Calu3 (cell line): ENCODE measurements at places on chromosomes 16 and 17.

- DNase-seq, result peak; percentile 85
These were observed 23.8 kb downstream of the SNX11 start for GRCh38 chr17:48131216-48131824.

DNA sequence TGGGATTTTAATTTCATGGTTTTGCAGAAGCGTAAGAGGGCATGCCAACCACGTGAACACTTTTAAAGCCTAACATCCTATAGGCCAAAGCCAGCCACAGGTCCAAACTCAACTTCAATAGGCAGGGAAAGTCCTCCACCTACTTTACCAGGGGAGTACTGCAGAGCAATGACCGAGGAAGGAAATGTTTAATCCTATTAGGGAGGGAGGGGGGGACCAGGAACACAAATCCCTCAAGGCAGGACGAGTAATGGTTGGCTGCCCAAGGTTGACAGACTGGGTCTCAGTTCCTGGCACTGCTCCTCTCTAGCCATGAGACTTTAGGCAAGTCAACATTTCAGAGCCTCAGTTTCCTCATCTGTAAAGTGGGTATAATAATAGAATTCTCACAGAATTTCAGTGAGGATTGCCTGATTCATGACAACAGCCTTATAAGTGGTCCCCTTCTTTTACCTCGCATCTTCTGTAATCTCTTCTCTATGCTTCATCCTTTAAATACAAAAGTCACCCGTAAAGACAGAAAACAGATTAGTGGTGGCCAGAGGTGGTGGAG lies 315.8 kb downstream of the HAPSTR1 start:
- no peak for DNase-seq

- DNase-seq, result no peak
These were observed 211.0 kb upstream of the MAF start for GRCh38 chr16:79811541-79811940.

DNA sequence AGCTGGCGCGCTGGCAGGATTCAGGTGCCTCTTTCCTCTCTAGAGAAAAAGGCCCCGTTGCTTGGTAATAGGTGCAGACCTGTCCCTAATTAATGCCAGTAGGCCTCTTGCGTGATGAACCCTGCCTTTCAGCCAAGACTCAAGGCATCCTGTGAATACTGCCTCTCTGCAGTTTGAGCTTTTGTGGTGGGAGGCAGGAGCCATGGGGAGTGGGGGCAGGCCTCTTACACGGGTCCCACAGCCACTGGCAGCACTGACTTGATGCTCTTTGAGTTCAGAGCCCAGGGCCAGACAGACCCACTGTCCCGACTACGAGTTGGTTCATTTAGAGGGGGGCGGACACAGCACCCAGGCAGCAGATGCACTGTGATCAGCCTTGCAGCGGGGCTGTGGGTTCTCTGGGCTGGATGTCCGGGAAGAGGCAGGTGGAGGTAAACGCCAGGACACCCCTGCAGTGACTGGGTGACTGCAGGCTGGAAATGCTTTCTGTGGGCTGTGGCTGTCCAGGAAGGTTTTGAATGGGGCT lies 237.0 kb downstream of the SEC14L1 start:
- DNase-seq, result no peak

GRCh38 chr16:60413969-60414368 lies 1622.3 kb downstream of the CDH8 start:
- DNase-seq, result no peak

DNA sequence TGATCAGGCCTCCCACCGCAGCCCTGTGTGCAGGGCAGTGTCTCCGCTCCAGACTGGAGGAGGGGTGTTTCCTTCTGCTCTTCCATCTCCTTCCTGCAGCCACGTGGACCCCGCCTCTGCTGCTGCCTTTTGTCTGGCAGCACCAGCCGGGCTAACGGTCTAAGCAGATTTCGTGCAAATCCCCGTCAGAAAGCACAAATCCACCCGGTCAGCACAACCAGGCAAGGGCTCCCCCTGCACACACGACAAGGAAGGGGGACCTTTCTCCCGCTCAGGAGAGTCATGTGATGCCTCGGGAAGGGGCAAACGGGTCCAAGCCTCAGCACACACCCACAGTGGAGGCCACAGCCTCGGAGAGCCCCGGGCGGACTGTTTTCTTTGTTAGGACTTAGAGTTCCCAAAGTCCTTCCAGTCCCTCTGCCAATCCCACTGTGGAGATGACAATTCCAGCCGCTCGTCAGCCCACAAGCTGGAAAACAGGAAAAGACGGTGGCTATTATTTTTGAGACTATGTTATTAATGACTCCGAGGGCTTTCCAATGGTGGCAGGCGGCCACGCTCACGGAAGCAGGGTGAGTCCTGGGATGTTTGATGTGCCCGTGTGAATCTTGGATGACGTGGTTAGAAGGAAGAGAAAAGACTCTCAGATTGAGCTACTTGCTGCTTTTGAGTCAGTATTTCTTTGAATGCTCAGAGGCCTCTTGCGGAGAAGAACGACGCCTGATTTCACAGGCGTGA lies 22.5 kb upstream of the MEAK7 start:
- DNase-seq, result no peak

- DNase-seq, result no peak
These were observed 373.4 kb downstream of the CNTNAP4 start for GRCh38 chr16:76650582-76650981.

GRCh38 chr17:71063127-71063526 lies 893.8 kb downstream of the KCNJ2 start:
- DNase-seq, result no peak

DNA sequence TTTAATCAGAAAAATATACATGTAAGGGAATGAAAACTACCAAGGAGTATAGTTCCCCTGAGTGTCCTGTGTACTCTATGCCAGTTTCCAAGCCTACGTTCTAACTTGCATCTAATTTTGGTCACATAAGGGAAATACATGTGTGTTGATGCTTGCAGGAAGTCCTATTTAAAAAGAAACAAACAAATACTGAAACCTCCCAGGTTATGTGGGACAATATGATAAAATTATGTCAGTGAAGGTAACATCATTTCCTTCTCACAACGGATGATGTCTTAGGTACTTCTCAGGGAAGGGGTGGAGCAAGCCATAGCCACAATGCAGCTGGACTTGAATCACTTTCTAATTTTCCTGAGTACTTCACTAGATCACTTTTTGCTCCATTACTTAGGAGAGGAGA lies 115.9 kb downstream of the ZFHX3 start:
- DNase-seq, result no peak

GRCh38 chr17:164303-165235 lies 16.9 kb downstream of the DOC2B start:
- peak; percentile 42 for DNase-seq

DNA sequence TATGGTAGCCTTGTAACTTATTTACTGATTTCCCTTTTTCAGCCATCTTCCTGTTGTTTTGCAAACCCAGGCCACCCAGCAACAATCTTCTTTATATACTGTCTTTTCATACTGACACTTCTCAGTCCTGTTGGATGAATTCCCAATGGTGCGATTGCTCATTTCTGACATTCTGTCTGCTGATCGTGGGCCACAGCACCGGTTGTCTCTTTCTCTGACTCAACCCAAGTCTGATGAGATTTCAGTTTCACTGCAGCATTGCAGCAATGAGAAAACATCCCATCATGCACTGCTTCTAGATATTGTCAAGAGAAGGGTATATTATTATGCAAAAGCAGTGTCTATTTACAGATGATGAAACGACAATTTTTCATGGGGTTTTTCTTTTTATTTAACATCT lies 349.2 kb upstream of the HSBP1 start:
- DNase-seq, result no peak

- peak; percentile 79 for DNase-seq
These were observed 66.0 kb upstream of the ZNF423 start for GRCh38 chr16:49921791-49922456.

- DNase-seq, result peak; percentile 98
These were observed at the start of gene DCXR for GRCh38 chr17:82037092-82037888. Gene DCXR, minus strand, starts transcription at chr17:82037697. Its CDS starts 15 bp downstream, at chr17:82037682.

DNA sequence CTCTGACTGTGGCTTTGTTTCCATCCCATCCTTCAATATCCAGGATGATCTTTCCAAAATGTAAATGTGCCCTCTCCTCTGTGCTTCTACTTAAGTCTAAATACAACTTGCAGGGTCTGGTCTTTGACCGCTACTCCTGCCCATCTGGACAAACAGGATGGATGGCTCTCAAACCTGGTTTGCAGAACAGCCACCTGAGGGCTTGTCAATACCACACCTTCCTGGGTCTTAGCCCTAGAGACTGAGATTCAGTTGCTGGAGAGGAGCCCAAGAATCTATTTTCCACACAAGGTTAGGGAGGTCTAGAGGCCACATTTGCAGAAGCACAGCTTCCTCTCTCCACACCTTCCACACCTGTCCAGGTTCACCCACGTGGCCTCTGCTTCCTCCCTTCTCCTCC lies 1.9 kb upstream of the GRB7 start:
- DNase-seq, result peak; percentile 100

DNA sequence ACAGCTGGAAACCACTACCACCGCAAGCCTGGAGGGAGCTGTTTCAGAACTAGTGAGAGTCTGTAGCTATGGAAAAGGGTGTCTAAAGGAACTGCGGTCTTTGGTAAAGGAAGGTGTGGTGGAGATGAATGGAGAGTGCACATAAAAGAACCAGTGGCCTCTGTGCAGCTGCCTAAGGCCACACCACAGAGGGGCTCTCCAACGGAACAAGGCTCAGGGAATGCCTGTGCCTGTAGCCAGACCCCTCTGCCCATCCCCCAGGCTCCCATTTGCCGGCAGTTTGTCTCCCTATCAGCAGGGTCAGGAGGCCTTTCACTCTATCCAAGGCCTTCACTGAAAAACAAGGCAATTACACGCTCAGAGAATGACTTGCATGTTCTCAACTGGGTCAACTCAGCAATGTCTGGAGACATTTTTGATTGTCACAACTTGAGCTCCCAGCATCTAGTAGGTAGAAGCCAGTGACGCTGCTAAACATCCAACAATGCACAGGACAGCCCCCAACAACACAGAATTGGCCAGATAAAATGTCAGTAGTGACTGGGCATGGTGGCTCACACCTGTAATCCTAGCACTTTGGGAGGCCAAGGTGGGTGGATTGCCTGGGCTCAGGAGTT lies 3.3 kb upstream of the FDXR start:
- DNase-seq, result no peak

- DNase-seq, result no peak
These were observed 18.5 kb upstream of the APRT start for GRCh38 chr16:88830258-88830657.

- DNase-seq, result peak; percentile 89
These were observed 5.4 kb upstream of the ZNF213 start for GRCh38 chr16:3129137-3130131.

DNA sequence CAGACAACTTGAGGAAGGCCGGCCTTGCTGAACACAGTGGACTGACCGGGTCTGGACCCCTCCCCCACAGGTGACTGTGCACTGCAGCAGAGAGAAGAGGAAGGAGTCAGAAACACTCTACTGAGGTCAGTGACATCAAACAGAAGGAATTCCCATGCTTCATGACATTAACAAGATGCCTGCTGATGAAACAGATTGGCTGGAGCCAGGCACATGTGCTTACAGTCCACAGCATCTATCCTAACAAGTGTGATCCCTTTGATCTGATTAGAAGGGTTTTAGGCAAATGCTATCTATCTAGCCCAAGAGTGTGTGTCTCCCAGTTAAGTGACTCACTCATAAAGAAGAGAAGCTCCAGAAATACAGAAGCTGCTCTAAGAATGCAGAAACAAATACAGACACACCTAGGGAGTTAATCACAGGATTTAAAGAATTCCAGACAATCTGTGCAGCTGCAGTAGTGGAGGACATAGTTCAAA lies 90.2 kb downstream of the SYCE1L start:
- peak; percentile 55 for DNase-seq

- no peak for DNase-seq
These were observed 12.5 kb downstream of the KIF18B start for GRCh38 chr17:44935116-44935515.

DNA sequence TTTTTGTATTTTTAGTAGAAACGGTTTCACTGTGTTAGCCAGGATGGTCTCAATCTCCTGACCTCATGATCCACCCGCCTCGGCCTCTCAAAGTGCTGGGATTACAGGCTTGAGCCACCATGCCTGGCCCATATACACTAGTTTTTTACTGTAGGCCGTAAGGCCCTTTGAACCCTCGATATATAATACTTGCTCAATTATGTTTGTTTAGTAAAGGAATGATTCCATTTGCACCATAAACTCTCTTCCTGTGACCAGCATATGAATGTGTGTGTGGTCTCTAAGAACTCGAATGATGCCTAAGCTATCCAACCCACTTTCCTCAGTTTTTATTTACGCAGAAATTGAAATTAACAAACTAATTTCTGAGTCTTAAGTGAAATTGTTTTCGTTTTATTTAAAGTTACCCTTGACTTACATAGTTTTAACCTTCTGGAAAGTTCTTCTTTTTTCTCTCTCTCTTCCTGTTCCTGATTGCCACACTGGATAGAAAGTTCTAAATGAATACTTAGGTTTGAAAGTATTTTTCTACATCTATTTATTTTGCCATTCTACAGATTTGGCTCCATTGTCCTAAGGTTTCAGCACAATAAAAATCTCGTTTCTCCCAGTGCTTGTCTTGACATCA lies 37.9 kb downstream of the PIGL start:
- no peak for DNase-seq

GRCh38 chr16:23505671-23506605 lies 4.4 kb downstream of the GGA2 start:
- DNase-seq, result no peak

GRCh38 chr16:13171313-13171712 lies 269.9 kb downstream of the SHISA9 start:
- DNase-seq, result no peak

- DNase-seq, result no peak
These were observed 10.8 kb upstream of the HSBP1 start for GRCh38 chr16:83797013-83797412.

DNA sequence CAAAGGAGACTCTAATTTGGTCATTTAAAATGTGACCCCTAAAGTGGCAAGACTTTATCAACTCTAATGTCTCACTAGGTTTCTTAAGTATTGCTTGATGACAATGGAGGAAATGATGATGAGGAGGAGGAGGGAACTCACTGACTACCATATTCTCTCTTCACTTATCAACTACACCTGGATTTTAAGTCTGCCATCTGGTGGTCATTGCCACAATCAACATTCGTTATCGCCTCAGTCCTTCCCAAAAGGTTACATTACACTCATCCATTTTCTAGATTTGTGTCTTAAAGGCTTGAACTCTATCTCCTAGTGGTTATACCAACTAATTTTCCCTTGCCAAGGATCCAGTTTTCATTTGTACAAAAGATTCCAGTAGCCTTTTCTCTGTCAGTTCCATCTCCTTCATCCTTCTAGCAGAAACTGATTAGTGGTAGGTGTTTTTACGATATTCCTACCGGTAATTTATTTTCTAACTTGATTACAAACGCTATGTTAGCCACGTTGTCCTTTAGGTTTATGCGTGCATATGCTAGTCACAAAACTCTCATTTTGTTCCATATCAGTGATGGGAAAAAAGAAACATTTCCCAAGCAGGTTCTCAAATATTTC lies 114.6 kb upstream of the NOG start:
- DNase-seq, result no peak

- DNase-seq, result no peak
These were observed 17.6 kb upstream of the FZD2 start for GRCh38 chr17:44539673-44540072.
